ENCODE measurements at places on chromosomes 6 and 20.
A peak's percentile ranks its signal among the peaks of the same experiment; 100 is the strongest.

DNA sequence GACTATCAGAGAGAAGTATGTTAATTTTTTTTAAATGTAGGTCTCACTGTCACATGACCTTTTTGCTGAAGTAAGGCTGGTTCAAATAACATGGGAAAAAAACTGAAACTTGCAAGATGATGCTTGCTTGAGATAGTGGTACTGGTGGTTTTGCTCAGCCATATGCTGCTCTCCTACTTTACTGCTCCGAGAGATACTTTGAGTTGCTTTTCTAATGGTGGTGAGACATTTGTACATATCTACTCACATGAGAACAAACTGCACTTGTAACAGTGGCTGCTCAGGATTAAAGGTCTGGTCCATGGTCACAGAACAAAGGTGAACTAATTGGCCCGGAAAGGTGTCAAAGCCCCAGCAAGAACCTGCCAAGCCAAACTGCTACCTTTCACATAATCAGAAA is 106.2 kb upstream of the BEND3 start:
- DNase-seq, result no peak

- DNase-seq, result peak; percentile 74
These were observed 23.1 kb upstream of the KCNB1 start for GRCh38 chr20:49505518-49505917.

DNA sequence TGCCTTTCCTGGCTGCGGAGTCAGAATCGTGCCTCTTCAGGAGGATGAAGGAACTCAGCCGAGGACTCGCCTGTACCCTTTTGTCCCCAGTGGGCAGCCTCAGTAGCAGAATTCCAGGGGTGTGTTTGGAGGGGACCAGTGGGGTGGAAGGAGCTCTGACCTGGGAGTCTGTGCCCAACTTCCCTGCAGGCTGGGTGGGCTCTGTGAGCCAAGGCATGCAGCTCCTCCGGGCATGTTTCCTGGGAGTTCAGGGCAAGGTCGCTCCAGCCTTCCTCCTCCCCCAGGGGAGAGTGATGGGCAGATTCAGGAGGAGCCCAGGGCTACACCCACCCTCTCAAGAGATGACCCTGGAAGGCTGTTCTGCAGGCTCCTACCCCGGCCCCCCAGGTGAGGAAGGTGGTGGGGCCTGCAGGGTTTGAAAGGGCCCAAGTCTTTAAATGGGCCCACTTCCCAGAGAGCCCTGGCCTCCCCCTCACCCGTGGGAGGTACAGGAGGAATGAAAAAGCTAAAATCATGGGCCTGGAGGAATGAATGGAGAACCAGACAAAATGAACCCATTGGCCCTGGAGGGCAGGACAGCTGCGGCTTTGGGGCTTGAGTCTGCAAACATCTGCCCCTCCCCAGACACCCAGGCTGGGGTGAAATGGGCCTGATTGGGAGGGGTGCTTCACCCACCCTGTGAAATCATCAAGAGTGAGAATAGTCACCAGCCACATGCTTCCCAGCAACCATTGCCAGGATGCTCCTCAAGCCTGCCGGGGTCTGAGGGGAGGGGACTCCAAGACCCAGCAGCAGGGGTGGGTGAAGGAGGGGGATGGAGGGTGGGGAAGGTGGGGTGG is 77.6 kb upstream of the PMEPA1 start:
- DNase-seq, result no peak

DNA sequence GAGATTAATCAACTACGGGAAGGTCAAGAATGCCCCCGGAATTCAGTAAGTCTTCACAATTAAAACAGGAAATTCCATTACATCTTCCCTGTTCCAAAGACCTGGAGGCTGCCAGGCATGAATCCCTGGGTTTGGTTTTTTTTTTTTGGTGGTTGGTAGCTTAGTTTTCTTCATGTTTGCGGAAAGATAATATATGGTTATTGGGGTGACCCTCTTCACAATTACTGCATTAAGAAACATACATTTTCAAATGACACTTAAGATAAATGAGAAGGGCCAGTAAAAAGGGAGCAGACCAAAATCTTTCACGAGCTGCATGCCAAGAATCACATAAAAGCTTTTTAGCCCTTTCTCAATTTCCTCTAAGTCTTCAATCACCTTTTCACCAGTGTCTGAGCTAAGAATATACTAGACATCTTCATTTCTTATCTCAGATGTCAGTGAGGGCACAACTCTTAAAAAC is 64.0 kb downstream of the KIF13A start:
- DNase-seq, result peak; percentile 71

DNA sequence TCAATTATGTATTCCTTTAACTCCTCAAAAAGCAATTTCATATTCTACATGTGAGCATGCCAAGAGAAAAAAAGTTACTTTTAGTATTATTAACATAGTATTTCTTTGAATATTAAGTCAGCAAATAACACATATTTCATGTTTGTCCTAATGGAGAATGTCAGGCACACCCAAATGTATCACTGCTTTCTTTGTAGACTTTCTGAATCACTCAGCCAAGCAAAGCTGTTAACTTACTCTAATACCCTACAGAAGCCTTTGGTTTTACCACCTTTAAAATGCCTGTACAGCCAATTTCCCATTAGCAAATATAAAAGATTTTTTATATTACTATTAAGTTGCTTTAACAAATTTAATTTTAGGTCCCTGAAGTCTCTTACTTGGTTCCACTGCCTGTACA is 23.8 kb downstream of the FRK start:
- DNase-seq, result no peak

GRCh38 chr6:36825994-36826393 is 13.2 kb downstream of the CPNE5 start:
- no peak for DNase-seq

GRCh38 chr6:84417260-84417659 is 189.8 kb upstream of the CEP162 start:
- DNase-seq, result peak; percentile 22

DNA sequence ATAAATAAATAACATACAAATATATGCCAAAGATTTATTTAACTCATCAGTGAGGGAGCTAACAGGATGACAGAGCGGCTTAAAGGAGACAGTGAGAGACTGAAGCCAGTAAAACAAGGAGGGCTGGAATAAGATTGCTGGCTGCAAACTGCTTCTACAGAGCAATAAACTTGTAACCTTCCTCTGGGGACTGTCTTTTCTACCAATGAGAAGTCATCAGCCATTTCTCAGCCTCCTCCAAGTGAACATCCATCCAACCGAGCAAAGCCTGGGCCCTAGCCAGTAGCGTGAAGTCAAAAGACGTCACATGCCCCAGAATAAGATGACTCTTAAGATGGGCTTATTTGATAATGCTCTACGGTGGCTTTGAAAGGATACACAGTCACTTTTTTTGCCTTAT is 42.5 kb downstream of the CPXM1 start:
- DNase-seq, result no peak

DNA sequence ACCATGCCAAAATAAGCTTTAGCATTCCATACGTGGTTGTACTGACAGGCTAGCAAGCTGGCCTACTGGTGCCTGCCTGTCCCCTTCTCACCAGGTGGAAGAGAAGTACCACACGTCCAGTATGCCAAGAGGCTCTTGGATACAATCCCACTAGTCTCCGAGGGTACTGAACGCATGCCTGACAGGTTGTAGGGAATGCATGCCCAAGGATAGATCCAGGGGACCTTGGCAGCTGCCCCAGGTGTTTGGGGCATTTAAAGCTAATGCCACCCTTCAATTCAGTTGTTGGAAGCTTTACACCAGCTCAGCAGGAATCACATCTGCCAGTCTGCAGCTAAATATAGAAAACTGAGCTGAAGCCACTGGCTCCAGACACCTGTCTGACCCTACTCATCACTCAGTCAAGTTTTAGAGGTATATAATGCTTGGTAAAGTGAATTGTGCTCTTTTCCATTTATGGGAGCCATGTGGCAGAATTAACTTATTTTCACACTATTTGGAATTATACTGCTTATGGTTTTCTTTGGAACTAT is 4.9 kb downstream of the TUBB2B start:
- no peak for DNase-seq

DNA sequence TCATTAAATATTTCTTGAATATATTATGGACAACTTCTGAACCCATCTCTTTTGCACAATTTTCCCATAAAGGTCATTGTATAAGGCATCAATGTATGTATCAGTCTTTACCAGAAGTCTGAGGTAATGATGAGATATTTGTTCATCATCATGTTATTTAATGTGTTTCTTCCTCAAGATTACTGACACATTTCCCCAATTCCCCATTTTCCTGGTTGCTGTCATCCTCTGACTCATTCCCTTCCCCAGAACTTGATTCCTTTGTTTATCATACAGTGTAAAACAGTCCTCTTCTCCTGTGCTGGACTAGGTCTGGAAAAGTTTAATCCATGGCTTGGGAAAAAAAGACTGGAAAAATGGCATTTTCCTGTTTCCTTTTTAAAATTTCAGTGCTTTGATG is 107.9 kb upstream of the FLRT3 start:
- DNase-seq, result peak; percentile 5

DNA sequence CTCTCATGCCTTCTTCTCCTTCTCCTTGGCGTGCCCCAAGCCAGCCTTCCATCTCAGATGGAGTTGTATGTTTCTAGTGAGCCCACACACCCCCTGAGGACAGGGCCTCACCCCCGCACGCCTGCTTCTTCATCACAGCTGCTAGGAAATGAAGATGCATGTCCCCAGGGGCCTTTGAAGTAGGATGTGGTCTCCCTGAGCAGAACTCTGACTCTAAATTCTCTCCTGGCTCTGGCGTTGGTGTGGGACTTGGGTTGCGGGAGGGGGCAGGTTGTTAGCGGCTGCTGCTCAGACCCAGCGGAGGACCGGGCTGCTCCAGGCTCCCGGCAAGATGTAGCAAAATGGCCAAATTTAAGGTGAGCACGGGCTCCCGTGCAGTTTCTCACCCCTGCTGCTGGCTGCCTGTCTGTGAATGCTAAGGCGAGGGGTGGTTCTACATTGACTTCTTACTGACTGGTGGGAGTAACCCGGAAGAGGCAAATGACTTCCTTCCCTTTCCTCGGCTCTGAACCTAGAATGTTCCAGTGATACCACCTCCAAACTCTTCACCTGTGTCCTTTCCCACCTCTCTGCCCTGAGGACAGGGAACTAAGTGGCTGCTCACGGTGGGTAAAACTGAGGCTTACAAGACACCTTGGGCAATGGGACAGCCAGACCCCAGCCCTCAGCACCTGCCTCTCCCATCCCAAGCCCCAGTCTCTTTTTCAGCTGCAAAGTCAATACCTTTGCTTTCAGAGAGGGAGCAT is 8.8 kb downstream of the SYNJ2 start:
- no peak for DNase-seq

DNA sequence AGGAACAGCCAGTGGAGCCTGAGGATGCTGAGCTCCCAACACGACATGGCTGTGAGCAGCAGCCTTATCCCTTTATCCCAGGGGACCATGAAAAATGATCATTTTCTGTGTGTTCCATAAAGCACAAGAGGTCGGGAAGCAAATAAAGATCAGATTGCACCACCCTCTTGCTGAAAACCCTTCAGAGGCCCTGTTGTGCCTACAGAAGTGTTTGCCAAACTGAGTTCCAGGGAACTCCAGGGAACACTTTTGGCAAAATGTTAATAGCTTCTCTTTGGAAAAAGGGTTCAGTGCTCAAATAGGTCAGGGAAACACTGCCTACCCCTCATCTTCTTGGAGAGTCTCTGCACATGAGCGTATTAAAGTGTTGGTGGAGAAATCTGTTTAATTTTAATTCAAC is 24.4 kb downstream of the ARMC2 start:
- DNase-seq, result no peak

Measured in M059J (cell line).